ENCODE measurements at places on chromosomes 2 and 18. TPM values are rescaled to one million over a fixed set of nuclear protein-coding genes. Genes with fewer than 3 reads are reported as not detected.

GRCh38 chr2:120255986-120256650 is 3.5 kb downstream of the RALB start:
- no peak for DNase-seq

DNA sequence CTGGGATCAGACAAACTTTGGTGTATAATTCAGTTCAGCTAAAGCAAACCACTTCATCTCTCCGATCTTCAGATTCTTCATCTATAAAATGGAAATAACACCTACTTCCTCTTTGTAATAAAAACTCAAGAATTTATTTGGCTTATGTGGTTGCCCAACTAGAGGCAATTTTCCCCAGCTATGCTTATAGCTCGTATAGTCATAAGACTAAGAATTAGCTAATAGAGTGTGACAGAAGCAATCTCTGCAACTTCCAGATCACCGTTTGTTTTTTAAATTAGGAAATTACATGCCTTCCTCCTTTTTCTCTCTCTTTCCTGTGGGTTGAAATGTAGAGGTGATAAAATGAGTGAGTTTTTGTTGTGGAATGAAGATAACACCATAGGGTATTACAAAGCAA is 35.3 kb upstream of the KCNF1 start:
- DNase-seq, result no peak

DNA sequence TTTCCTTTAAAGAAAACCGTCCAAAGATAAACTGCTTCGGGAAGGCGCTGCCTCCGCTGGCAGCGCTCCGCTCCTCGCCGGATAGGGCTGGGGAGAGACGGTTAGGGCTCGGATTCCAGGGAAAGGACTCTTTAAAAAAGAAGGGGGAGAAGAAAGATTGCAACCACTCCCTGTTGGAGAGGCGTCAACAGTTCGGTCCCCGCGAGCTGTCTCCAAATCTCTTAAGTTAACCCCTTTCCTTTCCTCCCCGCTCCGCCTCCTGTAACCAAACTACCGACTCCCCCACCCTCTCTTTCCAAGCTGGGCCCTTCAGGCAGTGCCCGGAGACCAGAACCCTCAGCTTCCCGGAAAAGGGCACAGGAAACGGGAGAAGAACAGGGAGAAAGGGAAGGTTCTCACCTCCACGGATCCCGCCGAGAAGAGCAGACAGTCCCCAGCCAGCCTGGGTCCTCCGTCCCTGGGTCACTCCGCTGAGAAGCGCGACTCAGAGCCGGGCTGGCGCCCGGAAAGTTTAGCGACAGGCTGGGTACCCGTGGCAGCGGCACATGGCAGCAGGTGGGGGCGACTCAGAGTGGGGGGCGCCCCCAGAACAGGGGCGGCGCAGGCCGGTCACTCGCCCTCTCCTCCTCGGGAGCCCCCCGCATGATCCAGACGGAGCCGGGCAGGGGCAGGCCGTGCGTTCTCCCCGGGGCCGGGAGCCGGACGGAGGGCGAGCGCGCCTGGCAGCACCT is 675 bp downstream of the FZD5 start:
- DNase-seq, result no peak

The GAL3ST2 gene
- 0.50 TPM for total RNA-seq

The POLR1B gene
- total RNA-seq, result 15.1 TPM

GRCh38 chr18:22277758-22278157 is 108.4 kb downstream of the GATA6 start:
- DNase-seq, result no peak

DNA sequence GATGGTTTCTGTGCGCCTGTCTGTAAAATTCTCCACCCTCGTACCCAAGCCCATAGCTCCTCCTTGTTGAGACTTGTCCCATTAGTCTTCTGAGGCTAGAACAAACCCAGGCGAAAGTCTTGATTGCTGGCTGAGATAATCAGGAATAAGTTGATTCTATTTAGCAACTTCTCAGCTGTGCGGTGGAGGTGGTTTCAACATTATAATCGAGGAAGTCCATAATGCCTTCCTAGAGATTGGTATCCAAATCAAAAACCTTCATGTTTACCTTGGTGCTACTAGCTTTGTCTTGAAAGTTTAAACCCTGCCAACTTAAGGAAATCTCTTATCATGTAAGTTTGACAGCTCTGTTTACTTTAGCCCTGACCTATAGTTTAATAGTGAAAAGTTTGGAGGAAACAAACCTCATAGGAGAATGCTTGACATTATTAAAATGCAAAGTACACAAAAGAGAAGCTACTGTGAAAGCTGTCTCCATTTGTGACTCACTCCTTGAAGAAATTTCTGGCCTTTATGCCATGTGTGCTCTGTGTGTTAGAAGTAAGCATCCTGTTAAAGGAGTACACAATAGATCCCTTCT is 36.6 kb upstream of the DSC1 start:
- DNase-seq, result no peak

The CNRIP1 gene
- total RNA-seq, result 40.8 TPM

The UGT1A4 gene
- total RNA-seq, result not detected

The NT5C1B gene
- total RNA-seq, result not detected

- DNase-seq, result no peak
These were observed 148.7 kb downstream of the NDUFA10 start for GRCh38 chr2:239876271-239876947.

GRCh38 chr2:140695155-140695554 is 1435.7 kb downstream of the LRP1B start:
- DNase-seq, result no peak

The RRM2 gene
- 1.1 TPM for total RNA-seq

DNA sequence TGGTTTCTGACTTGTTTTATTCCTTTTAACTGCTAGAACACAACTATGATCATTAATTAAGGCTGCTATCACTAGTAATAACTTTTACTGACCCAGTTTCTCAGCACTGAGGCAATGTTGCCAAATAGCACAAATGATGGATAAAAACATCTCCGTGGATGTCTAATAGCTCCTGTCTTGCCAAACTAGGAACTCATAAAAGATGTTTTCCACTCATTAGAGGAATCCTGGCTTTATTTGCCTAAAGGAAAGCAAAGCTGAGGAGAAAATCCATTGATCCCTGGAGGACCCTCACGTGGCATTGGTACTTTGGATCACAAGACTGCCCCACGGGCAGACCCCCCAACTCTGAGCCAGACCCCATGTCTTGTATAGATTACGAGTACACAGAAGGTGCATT is 96.1 kb upstream of the ZNF397 start:
- DNase-seq, result no peak

GRCh38 chr2:163719331-163719730 is 16.5 kb downstream of the FIGN start:
- no peak for DNase-seq

DNA sequence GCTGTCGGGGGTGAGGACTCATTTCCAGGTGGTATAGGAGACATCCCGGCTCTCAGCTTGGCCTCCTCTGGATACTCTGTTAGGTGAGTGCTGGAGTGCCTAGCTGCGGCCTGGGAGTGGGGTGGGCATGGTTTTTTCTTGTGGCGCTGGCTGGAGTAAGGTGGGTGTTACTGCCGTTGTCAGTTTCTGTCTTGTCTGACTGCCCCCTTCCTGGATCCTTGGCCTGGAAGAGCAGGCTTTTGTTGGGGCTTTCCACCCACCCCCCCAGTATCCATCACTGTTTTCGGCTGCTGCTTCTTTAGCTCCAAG is 69.2 kb downstream of the DGKD start:
- DNase-seq, result no peak

- DNase-seq, result no peak
These were observed 42.0 kb upstream of the CCDC150 start for GRCh38 chr2:196597531-196597930.

GRCh38 chr2:5846881-5847280 is 154.7 kb downstream of the SOX11 start:
- DNase-seq, result no peak

The CFAP221 gene
- total RNA-seq, result 1.7 TPM

GRCh38 chr2:85409845-85410583 is at the start of gene CAPG:
Gene CAPG (minus strand): TSS chr2:85410366. CDS start chr2:85402145, 8,221 bp downstream.
- DNase-seq, result no peak

- DNase-seq, result no peak
These were observed 1145.7 kb upstream of the NXPH2 start for GRCh38 chr2:139925903-139926302.

The PRKAG3 gene
- not detected for total RNA-seq

DNA sequence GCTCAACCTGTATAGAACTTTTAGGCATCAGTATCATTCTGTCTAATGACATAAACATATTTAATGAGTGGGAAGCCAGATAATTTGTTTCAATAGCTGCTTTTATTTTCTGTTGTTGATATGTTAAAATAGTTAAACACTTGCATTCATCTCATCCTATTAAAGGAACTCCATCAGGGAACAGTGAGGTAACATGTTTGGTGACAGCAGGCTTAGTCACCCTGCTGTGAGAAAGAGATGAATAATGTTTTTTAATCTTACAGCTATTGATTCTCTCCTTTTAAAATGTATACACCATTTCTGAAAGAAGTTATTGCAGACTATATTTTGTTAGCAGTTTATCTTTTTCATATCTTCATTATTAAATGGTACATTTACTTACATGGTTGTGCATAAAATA is 123.3 kb upstream of the CWC22 start:
- no peak for DNase-seq

DNA sequence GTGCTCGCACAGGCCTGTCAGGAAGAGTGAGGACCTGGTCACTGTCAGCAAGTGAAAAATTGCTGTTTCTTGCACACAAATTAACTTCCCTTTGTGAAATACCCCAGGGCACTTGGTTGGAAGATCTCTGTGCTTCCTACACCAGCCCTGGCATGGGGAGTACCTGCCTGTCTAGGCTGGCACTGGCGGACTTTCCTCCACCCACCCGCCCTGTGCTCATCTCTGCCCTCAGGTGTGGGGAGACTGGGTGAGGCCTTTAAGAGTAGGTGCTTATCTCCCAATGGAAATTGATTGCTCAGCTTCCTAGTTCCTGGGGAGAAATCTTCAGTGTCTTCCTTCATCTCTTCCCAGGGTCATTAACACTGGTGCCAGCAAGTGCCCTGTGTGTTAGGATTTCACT is 42.1 kb downstream of the IMPA2 start:
- DNase-seq, result no peak

The AGXT gene
- 0.56 TPM for total RNA-seq

The REG3G gene
- not detected for total RNA-seq

- no peak for DNase-seq
These were observed 184.2 kb downstream of the RND3 start for GRCh38 chr2:150303281-150303680.

The TMEM182 gene
- 2.4 TPM for total RNA-seq

- DNase-seq, result no peak
These were observed 25.6 kb upstream of the CCDC68 start for GRCh38 chr18:54984908-54985307.

- DNase-seq, result no peak
These were observed 16.4 kb downstream of the RSAD2 start for GRCh38 chr2:6893876-6894482.

DNA sequence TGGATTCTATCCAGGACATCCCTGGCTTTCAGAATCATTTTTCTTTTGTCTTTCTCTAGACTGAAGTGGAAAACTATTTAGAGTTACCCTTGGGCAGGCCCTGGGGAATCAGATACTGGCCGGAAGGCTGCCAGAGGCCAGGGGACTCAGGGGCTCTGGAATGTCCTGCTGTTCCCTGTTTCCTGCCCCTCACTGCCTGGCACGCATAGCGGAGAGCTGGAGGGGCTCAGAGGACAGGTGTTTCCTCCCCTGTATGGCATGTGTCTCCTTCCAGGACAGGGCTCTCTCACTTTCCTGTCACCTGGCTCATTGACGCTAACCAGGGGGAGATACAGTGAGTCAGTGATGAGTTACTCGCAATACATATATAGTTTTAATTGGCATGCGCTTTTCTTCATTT is 38.8 kb downstream of the DYSF start:
- DNase-seq, result no peak

The RPRD1A gene
- 64.8 TPM for total RNA-seq

The VSNL1 gene
- not detected for total RNA-seq

The C2orf66 gene
- not detected for total RNA-seq

DNA sequence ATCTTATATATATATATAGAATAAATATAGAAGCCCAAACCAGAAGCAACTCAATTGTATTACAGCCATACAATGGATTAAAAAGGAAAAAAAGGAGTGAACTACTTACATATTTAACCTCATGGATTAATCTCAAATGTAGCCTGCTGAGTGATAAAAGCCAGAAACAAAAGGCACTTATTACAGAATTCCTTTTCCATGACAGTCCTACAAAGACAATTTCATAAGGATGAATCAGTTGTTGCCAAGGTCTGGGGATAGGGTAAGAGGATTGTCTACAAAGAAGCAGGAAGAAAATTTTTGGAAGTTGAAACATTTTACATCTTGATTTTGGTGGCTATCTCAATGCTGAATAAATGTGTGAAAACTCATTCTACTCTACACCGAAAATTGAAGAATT is 103.9 kb upstream of the DCC start:
- DNase-seq, result no peak

- DNase-seq, result no peak
These were observed 83.9 kb downstream of the PDK1 start for GRCh38 chr2:172639823-172640222.

The KIAA2012 gene
- 0.06 TPM for total RNA-seq

The KATNAL2 gene
- 5.7 TPM for total RNA-seq

GRCh38 chr2:144143294-144144151 is 376.4 kb downstream of the ZEB2 start:
- DNase-seq, result no peak

Measured in omental fat pad (tissue), 4 donors.